ENCODE measurements at places on chromosomes 5 and 9.

DNA sequence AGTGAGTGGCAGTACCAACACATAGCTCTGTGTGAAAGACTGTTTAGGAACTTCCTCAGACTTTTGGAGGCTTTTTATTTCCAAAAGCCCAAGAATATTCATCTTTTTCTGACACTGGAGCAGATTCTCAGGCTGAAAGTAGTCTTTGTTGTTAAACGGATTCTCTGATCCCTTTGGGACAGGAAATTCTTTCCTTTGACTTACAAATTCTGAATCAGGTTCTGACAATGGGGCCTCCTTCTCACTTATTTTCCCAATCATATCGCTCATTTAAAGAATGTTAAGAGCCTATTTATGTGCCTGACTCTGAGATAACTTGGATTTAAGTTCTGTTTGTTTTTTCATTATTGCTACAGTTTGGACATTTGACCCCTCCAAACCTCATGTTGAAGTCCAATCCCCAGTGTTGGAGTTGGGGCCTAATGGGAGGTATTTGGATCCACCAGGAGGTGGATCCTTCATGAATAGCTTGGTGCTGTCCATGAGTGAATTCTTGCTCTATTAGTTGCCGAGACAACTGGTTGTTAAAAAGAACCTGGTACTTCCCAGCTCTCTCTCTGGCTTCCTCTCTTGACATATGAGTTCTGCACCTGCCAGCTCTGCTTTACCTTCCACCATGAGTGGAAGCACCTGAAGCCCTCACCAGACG lies 4.1 kb upstream of the ADGRV1 start:
- no peak for DNase-seq

GRCh38 chr5:160175438-160176218 lies 53.7 kb upstream of the FABP6 start:
- DNase-seq = no peak

DNA sequence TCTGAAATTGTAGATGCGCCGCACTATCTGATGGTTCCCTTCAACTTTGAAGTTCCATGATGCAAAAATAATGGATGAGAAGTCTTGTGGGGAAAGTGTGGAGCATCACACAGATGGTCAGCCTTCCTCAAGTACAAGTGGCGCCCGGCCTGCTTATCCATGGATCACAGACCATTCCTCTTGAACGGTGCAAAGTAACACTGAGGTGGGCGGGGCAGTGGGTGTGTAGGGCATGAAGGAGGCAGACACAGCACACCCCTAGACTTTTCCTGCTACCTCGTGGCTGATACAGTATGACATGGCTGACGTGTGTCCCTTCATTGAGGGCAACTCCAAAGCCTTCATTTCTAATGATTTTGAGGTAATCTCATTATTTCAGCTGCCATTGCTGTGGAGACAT lies 2.5 kb upstream of the GNG10 start:
- no peak for DNase-seq

GRCh38 chr5:131992370-131992769 lies 19.1 kb downstream of the ACSL6 start:
- DNase-seq = no peak

GRCh38 chr9:76557674-76558225 lies 98.8 kb downstream of the GCNT1 start:
- DNase-seq = no peak

DNA sequence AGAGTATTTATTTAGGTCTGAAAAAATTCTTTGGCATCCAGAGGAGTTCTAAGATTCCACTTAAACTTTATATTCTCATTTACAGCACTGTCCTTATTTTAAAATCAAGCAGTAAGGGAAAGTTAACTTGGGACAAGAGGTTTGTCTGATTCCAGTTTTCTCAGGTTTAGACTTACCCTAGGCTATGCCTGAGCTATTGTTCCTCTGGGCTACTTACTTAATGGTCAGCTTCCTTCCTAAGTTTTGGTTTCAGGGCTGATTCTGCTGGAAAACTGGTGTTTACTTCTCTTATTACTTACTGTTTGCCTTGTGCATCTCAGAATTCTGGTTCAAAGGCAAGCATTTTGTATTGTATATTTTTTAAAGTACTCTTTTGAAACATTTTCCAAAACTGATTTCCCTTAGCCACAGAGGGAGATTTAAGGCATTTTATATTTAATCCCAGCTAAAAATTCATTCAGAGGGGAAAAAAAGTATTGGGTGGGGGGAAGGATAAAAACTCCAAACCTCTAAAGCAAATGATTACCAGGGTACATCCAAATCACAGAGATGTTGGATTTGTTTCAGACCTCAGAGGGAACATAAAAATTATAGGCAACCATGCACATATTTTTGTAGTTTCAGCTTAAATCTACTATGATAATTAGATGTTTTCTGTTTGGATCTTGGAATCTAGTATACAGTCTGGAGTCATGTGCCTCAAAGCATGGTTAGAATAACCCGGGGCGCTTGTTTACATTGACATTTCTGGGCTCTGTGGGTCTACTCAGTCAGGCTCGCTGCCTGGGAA lies 290.0 kb downstream of the ARHGAP26 start:
- DNase-seq = no peak

DNA sequence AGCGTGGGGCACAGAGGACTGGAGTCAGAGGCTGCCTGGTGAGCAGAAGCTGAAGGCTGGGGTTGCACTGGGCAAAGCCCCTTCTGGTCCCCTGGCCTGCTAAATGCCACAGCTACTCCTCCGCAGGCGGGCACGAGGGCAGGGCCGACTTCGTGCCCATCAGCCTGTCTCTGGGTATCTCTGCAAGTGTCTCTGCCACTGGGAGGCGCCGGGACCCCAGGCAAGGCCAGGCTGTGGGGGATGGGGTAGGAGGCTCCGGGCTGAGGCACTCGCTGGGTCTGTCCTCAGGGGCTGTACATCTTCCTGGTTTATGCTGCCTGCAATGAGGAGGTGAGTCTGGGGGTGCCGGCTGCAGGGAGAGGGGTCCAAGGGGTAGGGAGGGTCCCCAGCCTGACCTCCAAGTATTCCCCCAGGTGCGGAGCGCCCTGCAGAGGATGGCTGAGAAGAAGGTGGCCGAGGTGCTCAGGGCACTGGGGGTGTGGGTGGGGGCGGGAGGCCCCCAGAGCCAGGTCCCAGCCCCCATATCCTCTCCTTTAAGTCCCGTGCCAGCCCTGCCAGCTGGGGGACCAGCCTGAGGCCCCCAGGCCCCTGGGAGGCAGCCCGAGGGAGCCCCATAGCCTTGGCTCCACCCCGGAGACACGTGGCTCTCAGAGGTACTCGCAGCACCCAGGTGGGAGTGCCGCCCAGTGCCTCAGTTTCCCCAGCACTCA lies 25.1 kb downstream of the ADGRD2 start:
- DNase-seq = no peak

DNA sequence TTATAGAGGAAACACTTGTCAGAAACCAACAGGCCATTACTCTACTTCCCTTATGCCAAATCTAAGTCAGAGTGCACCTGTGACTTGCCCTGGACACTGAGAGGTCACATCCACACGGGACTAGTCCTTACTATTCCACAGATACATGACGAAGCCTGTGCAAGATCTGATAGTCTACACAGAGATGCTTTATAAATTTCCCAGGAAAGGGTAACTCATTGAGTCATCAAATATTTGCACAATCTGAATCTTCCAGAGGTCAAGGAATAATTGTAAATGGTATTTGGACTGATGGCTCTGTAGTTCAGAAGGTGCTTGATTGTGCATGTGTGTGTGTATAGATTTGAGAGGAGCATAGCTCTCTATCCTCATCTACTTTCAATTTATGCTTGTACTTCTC lies 55.2 kb upstream of the JAK2 start:
- DNase-seq = no peak

DNA sequence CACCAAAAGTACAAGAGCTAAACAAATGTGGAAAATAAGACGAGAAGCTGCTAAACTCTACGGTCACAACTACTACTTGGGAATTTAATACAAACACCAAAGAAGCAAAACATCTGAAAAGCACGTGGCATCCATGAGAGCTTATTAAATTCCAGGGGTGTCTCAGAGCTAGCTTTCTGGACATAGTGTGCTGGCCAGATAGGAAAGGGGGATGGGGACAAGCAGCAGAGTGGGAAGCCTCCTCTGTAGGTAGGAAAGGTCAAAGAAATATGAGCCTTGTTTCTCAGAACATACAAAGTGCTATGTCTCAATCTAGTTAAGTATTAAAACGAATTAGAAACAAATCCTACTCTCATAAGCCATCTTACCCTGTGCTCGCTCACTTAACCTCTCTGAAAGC lies 51.3 kb upstream of the GOLPH3 start:
- no peak for DNase-seq

- DNase-seq = no peak
Observed at GRCh38 chr5:98108497-98108896, 665.0 kb upstream of the RGMB start.

GRCh38 chr5:140111859-140112551 lies 1.9 kb upstream of the PURA start:
- no peak for DNase-seq

- DNase-seq = no peak
Observed at GRCh38 chr5:66818304-66818934, 222.2 kb downstream of the MAST4 start.

DNA sequence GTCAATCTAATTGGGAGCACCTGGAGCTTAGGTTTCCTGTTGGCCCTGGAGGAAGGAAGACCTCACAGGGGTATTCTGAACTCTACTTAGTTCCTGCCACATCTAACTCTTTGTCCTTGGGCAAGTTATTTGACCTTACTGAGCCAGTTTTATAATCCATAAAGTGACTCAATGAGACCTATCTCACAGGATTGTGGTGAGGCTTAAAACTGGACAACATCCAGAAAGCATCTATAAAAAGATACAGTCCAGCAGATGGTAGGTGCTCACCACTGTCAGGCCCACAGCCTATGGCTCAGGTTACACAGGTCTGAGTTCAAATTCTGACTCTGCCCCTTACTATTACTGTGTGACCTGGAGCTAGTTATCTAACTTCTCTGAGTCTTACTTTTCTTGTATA lies 23.3 kb downstream of the KCNV2 start:
- no peak for DNase-seq

GRCh38 chr5:116320486-116320885 lies 235.7 kb downstream of the COMMD10 start:
- DNase-seq = no peak

- DNase-seq = peak; percentile 62
Observed at GRCh38 chr9:128703616-128704355, 1.5 kb downstream of the PKN3 start.

DNA sequence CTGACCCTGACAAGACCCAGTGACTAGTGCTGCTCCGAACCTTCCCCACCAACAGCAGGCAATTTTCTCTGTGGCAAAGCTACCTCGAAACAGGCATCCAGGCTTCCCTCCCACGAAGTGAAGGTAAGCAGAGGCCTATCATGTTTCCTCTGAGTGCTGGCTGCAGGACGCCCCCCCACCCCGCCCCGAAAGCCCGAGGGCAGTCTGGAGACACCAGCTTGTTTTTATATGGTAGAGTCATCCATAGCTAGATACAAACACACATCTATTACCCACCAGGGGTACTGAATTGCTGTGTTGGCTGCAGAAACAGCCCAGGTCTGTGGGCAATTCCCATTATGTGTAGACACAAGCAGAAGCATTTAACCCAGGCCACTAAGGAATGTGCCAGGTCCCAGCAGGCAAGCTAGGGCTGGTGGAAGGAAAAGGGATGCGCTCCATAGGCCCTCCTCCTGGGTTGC lies 40.4 kb downstream of the LIX1 start:
- no peak for DNase-seq

DNA sequence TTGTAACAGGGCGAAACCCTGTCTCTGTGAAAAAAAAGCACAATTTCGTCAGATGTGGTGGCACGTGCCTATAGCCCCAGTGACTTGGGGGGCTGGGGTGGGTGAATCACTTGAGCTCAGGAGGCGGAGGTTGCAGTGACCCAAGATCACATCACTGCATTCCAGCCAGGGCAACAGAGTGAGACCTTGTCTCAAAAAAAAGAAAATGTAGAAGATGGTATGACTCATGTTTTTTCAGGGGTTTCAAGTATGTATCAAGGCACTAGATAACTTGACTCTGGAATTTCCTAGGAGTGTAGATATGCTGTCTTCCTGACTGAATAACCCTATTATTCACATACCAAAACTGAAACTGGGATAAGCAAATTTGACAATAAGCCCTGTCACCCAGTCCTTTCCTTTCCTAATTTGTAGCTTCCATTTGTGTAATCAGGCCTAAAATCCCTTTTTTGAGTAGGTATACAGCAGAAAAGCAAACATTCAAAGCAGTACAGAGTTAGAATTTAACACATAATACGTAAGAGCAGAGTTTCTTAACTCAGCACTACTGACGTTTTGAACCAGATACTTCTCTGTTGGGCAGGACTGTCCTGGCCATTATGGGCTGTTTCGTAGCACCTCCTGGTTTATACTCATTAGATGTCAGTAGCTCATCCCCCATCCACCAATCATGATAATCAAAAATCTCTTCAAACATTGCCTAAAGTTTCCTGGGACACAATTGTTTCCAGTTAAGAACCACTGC lies 17.3 kb upstream of the ANKRD18B start:
- DNase-seq = no peak

GRCh38 chr5:74596927-74597326 lies 43.6 kb downstream of the ENC1 start:
- no peak for DNase-seq

GRCh38 chr9:91978740-91979414 lies 28.8 kb upstream of the ROR2 start:
- DNase-seq = no peak

GRCh38 chr5:73152411-73153388 lies 20.3 kb upstream of the TMEM174 start:
- DNase-seq = no peak

DNA sequence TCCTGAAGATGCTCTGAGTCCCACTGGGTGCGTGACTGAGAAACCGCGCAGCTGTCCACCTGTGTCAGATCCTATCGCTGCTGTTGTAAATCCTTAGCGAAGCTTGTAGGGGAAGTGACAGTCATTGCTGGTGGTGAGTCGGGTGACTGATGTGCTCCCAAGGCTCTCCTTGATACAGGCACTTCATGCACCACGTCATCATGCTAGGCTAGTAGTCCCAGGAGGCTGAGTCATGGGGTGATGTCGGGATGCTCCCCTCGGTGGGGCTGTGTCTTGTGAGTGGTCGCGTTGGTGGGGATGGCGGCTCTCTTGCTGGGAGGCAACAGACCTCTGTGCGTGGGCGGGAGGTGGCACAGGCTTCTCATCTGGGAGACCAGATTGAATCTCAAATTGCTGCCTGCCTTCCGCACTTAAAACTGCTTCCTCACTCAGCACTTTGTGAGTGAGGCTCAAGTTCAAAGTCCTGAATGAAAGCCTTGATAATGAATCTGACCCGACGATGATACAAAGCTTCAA lies 84.7 kb downstream of the CSNK1A1 start:
- DNase-seq = no peak

GRCh38 chr5:136199408-136199807 lies 6.4 kb upstream of the SMIM32 start:
- DNase-seq = no peak

Measured in pancreas (tissue), 10 donors.